ENCODE measurements at places on chromosomes 2 and 18.

DNA sequence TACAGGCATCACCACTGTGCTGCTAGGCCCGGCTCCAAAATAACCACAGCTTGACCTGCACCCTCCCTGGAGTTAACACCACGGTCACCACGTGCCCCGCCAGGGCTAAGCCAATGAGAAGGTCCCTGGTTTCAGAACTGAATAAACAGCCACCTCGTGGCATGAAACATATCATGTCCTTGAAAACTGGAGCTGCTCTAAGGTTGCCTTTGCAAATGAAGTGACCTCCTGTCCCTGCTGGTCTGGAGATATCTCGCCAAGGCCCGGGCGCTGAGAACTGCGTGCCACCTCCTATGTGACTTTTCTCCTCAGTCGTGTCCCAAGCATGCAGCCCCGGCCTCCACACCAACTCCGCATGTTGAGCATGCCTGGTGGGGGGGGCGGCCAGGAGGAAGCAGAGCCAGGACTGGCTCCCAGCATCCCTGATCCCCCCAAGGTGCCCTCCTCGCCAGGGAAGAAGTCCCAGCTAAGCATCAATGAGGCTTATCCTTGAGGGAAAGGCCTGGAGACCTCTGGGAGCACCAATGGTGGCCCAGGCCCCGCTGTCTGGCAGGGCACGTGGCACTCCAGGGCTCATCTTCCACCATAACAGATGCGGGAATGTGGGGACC, 16.3 kb upstream of the KCNG2 start:
- DNase-seq = no peak

- DNase-seq = no peak
Measured at GRCh38 chr2:42246562-42246961, 77.4 kb downstream of the EML4 start.

- no peak for DNase-seq
Measured at GRCh38 chr2:186927867-186928191, 78.9 kb upstream of the ZSWIM2 start.

GRCh38 chr2:10124538-10125045, 2.1 kb downstream of the RRM2 start:
- DNase-seq = no peak

DNA sequence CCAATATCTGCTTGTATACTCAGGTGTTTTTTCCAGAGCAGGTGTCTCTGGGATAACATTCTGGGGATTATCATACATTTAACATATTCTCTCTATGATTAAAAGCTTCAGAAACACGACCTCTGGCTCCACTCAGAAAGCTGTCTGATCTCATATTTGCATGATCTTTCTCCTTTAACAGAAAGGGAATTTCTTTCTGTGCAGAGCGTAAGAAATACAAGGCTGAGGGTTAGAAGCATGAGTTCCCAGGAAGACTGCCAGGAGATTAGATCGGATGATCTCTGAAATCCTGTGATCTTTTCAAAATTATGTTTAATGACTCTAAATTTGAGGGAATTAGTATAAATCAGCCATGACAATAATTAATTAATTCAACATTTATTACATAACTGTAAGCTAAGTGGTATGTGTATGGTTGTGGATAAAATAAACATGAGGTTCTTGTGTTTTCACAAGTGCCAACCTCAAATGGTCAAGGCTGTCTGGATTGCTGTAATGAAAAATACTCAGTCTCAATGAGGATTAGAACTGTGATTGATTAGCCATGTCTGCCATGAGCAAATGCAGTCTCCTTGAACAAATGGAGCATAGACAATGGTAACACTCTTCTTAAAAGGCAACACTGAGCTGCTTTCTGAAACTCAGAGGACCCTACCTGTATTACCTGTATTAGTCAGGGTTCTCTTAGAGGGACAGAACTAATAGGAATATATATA, 304.9 kb downstream of the STK39 start:
- no peak for DNase-seq

GRCh38 chr18:14919666-14920065, 171.7 kb downstream of the ANKRD30B start:
- no peak for DNase-seq

DNA sequence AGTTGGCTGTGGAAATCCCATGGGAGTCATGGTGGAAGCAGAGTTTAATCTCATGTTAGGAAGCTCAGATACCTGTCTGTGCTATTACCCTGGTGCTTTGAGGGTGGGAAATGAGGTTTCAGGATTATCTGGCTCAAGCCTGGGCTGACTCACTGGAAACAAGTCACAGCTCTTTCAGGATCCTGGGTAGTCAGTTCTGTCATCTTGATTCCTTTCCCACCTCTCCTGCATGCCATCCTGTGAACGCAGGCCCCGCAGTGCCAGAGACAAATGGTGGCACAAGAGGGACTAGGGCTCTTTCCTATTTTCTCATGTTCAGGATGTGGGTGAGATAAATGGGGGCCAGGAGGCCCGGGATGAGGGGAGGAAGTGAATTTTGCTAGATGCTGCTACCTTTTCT, 3.7 kb upstream of the FAM136A start:
- no peak for DNase-seq

DNA sequence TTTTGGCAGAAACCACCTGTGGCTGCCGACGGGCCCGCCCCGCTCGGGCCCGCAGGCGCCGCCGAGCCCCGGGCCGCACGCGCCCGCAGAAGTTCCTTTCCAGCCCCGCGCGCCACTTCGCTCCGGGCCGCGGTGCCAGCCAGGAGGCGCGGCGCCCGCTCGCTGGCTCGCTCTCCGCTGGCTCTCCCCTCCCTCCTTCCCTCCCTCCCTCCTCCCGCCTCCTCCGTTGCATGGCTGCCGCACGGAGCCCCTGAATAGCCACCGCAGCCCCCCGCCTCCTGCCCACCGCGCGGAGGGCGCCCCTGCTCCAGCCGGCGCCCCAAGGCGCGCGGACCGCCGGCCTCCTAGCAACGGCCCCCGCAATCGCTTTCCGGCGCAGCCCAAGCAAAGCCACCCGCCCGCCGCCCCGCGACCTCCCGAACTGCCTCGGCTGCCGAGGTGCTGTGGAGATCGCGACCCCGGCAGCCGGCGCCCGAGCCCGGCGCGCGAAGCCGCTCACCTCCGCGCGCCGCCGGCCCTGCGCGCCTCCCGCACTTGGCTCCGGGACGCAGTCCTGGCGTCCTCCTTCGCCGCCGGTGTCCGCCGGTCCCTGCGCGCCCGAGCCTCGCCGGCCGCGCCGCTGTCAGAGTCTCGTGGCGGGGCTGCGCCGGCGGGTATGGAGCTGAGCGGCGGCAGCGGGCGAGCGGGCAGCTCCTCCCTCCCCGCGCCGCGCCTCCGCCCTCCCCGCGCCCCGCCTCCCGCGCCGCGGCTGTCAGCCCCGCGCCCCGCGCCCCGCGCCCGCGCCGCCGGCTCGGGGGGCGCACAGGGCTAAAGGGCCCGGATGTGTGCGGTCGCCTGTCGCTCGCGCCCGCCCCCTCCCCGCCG, at the start of gene ZBTB7C:
Gene ZBTB7C, minus strand, starts transcription at position 657 of the 864 bp plus-strand sequence.
- no peak for DNase-seq

- no peak for DNase-seq
Measured at GRCh38 chr2:121905201-121905600, 149.8 kb downstream of the TSN start.

DNA sequence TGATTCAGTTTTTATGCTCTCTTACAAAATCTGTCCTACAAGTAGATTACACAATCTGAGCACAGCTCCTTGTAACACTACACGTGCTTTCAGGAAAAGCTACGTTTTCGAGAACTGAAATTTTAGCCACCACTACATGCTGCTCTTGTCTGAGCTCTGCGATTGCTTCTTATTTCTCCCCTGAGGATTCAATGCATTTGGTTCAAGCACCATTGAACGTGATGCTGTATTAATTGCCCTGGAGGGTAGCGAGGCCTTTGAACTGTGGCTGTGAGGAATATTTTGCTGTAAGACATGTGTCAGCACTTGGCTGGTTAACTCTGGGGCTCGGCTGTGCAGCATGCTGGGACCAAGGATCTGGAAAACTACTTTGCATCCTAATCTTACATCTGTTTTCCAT, 405.8 kb downstream of the EPHA4 start:
- DNase-seq = no peak

- no peak for DNase-seq
Measured at GRCh38 chr2:66470199-66470598, 35.3 kb downstream of the MEIS1 start.

GRCh38 chr2:200592406-200593075, 6.7 kb downstream of the AOX1 start:
- DNase-seq = no peak

- no peak for DNase-seq
Measured at GRCh38 chr2:71500426-71501079, 47.2 kb downstream of the DYSF start.

GRCh38 chr2:25851740-25852503, 26.4 kb downstream of the ASXL2 start:
- DNase-seq = no peak

GRCh38 chr2:143594161-143594560, 464.9 kb downstream of the ARHGAP15 start:
- no peak for DNase-seq

DNA sequence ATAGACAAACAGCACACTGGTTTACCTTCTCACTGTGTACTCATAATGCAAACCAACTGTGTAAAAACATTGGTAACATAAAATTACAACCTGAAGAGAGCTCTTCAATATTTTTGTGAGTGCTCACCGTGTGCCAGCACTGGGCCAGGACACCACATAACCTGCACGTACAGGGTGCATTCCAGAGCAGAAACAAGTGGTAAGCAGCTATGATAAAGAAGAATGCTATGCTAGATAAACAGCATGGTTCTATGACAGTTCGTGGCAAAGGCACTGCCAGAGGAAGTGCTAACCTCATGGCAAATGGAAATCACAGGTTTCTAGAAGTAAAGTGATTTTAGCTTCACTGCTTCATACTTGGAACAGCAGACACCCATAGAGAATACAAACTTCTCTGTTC, 343.5 kb downstream of the MTX2 start:
- no peak for DNase-seq

- no peak for DNase-seq
Measured at GRCh38 chr18:3799515-3799914, 349.5 kb downstream of the TGIF1 start.

DNA sequence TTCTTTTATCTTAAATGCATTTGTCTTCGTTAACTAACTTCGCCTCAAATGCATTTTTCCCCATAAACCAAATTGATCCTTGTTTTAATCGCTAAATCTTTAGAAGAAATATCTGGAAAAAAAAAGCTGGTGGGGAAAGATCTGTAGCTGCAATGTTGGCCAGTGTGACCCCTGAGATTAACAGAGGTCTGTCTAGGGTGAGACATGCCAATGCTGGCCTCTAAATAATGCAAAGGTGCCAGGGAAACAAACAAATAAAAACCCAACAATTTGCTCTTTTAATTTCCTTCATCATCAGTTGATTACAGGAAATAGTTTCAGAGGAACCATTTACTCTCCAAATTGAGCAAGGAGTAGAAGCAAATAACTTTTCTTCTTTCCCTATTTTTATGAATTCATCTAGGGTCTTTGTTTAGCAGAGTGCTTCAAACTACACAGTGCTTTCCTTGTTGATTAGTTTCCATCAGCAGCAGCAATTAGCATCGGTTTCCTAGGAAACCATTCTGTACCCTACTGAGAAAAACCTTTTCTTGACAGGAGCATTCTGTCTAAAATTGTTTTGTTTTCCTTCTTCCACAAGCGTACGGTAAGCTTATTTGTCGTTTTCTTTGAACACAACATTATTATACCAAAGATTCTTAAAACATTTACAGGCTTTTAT, 100.5 kb upstream of the UNC80 start:
- no peak for DNase-seq

DNA sequence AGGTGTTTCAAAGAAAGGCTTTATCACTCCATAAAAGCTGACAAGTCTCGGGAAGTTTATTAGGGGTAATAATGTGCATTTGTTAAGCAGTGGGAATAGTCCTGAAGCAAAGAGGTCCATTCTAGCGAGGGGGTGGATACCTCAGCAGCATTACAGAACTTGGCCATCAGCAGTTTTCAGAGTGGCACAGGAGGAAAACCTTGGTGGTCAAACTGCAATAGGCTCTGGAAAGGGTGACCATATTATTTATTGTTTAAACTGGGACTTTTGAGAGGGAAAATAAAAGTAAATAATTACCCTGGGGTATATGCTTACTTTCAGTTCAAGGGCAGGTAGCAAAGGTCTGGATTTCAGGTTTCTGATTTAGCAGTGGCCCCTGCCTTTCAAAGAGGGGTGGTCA, 115.5 kb upstream of the KLHL14 start:
- no peak for DNase-seq

DNA sequence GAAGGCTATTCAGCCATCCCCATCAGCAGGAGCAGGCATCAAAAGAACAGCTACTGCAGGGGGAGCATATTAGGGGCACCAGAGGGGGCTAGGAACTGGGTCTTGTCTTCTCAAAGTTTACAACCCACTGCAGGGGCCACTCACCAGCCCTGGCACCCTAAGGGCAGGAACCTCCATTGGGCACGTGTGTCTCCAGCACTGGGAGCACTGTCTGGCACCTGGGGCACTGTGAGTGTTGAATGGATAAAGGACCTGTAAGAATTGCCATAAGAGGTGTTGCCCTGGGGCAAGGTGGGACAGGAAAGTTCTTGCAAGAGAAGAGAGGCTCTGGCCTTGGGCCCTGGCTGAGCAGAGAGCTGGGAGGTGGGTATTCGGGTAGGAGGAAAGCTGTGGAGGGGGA, 1.4 kb upstream of the STEAP3 start:
- DNase-seq = no peak

DNA sequence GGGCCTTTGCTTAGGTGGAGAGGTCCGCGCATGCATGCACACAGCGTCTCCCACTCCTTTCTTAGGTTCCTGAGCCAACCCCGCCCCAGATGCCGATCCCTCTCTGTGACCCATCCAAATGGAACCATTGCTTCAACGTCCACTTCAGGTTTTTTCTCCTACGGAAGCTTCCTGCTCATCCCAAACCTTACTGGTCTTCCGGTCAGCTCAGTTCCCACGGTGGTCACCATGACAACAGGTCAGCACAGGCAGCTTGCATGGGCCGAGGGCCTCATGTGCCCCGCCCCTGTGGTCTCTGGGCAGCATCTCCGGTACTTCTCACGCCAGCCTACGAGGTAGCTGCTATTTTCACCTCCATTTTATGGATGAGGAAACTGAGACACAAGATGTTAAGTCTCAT, 163.7 kb downstream of the SOCS6 start:
- DNase-seq = no peak

DNA sequence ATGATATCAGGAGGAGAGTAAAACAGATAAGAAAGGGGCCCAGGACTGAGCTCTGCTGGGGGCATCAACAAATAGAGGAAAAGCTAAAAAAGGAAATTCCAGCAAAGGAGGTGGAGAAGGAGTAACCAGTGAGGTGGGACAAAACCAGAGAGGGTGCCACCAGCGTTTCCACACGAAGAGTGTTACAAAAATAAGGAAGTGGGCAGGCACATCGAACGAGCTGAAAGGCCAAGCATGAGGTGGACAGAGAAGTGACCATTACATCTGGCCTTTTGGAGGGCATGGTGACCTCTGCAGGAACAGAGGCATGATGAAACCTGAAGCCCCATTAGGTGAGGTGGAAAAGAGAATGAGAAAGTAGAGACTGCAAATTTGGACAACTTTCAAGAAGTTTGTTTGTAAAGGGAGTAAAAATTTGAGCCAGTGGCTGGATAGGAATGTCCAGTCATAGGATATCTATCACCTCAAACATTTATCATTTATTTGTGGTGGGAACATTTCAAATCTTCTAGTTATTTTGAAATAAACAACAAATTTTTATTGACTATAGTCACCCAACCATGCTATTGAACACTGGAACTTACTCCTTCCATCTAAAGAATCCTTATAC, 18.4 kb upstream of the VIT start:
- DNase-seq = no peak

- no peak for DNase-seq
Measured at GRCh38 chr2:95007031-95007609, 18.4 kb upstream of the MAL start.

- no peak for DNase-seq
Measured at GRCh38 chr18:58230438-58231179, 186.6 kb downstream of the NEDD4L start.

GRCh38 chr2:220006152-220006621, 378.8 kb downstream of the SLC4A3 start:
- no peak for DNase-seq

All from stimulated activated CD4-positive, alpha-beta T cell treated with anti-CD3 and anti-CD28 coated beads, Interleukin-1b, Interleukin-23, amount 100 ng/mL, for 1 hour (primary cell).